ENCODE measurements at places on chromosomes 5 and 9. TPM values are rescaled to one million over a fixed set of nuclear protein-coding genes. Genes with fewer than 3 reads are reported as not detected.

The PCDHGA1 gene
- total RNA-seq: 0.22 TPM

- no peak for DNase-seq
Measured at GRCh38 chr5:110879675-110880074, 140.9 kb downstream of the SLC25A46 start.

DNA sequence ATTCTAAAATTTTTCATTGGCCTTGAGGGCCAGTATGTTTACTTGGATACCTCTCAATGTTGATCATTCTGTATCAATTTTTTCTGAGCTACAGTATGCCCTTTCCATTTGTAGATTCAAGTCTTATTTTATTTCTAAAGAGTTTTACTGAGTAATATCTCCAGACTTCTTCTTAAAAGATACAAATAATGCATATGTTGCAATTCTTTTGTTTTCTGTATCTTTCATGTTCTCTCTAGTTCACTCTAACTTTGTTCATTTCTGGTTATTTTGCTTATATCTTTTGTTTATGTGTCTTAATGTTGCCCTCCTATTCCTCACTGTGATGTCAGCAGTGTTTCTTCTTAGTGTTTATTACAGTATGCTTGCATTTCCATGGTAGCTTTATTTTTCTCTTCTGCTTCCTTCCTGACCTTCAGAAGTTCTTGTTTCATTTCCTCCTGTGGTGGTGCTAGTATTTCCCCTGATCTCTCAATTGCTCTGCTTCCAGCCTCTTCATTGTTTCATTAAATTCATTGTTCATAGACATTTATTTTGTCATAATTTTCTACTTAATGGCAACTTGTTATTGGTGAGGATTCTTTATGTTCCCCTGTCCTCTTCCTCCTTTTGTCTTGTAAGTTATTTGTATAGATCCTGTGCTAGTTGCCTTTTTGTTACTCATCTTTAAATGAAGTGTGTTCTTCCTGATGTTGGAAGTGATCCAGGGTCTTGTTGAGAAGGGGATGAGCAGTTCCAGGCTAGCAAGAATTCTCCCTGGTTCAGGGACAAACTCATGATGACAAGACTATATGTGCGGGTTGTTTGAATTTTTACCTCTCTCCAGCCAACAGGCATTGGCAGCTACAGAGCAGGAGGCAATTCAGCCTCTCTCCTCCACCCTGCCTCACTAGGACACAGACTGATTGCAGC lies 160.8 kb downstream of the DEPDC1B start:
- no peak for DNase-seq

DNA sequence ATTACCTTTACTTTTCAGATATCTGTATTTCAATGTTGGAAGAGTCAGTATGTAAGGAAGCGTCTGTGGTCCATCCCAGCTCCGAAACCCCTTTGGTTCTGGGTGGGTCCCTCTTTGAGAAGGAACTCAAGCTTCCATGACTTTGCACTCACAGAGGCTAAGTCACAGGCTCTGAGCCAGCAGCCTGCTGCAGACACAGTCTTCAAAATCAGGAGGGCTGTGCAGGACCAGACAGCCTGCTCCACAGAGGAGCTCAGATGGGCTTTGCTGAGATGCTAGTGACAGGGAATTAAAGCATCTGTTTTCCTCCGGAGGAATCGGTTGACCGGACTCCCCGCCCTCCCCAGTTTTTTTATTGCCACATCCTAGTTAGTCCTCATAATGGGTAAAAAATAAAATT lies 126.4 kb upstream of the ICE1 start:
- DNase-seq: no peak

DNA sequence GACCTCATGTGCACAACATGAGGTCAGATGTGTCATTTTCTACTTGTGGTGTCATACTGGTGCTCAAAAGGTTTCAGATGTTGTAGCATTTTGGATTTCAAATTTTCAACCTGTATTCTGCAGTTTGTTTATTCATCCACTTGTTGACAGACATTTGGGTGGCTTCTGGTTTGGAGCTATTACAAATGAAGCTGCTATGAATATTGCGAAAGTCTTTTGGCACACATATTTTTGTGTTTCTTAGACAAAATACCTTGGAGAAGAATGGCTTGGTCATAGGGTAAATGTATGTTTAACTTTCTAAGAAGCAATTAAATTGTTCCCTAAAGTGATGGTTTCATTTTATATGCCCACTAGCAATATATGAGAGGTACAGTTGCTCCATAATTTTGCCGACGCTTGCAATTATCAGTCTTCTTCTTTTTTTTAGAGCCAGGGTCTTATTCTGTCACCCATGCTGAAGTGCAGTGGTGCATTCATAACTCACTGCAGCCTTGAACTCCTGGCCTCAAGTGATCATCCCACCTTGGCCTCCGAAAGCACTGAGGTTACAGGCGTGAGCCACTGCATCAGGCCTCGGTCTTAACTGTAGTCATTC lies 70.7 kb upstream of the TRPC7 start:
- DNase-seq: no peak

DNA sequence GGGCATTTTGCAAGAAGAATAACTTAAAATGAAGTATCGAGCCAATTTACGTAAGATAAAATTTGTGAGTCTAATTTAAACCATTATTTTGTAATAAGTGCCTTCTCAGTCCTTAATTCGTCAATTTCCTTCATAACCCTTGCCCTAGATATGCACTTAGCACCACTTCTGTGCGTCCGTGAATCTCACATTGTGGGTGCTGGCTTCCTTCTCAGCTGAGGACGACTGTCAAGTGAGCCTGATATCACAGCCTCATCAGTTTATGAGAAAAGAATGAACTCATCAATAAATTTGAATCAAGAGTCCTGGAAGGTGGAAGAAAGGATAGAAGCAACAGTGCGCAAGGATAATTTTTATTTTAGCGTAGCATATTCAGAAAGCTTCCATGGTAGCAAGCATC lies 64.5 kb downstream of the MARCHF11 start:
- no peak for DNase-seq

GRCh38 chr5:60568646-60569045 lies 131.3 kb downstream of the DEPDC1B start:
- no peak for DNase-seq

DNA sequence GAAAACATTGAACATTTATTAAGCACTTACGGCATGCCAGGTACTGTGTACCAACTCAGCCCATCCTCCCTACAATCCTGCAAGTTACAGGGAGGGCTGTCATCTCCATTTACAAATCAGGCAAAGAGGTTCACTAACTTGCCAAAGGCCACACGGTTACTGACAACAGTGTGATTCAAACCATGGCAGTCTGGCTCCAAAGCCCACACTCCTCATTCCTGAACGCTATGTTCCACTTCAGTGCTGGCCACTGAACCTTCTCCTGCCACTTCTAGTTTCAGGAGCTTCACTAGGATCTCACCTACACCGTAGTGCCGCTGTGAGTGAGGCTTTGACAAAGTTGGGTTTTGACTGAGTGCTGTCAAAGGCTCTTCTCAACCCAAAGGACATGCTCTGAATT lies 7.2 kb upstream of the LIFR start:
- no peak for DNase-seq

DNA sequence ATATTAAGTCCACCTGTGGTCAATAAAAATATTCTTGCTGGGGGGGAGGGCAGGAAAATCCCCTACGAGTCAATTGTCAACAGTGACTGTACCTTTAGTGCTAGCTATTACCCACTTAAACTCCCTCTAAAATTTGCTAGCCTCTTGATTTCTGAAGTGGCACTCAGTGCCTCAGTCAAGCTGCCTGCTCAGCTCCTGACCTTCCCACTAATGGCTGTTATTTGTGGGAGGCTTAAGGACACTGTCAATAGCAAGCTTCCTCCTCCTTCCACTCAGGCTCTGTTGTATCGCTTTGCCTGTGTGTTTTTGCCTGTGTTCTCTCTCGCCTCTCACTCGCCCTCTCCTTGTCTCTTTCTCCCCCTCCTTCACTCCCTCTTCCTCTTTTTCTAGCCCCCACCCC lies 140.8 kb downstream of the BNC2 start:
- DNase-seq: no peak

DNA sequence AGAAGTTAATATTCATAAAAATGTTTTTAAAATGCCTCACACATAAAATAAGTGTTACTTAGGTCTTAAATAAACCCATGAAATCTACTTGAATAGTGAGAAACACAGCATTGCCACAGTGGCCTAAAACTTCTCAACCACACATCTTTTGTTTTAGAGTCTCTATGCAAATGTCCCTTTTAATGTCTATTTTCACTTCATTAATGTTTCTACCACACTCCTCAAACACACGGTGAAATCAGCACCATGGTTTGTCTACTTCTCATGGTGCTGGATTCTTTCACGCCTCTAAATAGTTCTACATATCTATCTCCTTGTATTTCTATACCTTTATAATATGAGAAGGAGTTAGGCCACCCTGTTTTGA lies 111.2 kb downstream of the EDIL3 start:
- DNase-seq: no peak

DNA sequence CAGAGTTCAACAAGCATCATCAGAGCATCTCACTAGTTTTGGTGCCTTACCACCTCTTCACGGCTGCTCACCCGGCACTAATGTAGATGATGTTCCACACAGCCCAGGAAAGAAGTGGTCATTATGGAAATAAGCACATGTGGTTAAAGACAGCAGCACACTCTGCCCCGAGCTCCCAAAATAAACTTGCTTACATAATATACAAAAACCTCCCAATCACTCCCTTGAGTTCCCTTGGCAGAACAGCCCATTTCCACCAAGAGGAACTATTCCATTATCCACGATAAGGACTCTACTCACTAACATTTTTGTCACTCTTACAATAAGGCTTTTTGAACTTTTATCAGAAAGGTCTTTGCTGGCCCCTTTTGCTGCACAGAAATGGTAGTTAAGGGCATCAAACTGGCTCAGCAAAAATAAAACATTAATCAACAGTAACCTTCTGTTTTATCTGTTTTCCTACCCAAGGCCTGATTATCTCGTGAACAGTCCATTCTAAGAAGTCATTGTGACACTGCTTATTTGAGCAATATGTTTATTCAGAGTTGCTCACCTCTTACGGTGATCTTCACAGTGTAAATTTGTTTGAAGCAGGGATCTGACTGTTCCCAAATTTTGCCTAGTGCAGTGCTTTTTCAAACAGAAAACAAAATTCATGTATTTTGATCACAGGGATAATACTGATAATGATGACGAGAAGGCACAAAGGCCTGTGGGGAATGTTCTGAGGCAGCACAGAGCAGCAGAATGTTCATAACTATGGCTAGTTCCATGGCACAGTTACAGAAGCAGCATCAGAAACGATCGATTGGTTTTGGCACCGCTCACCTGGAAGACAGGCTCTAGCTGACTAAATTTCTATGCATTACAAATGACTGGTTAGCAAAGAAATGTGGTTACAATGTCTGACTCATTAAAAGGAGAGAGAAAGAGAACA lies 399.8 kb upstream of the PIK3R1 start:
- no peak for DNase-seq

Data from mesothelial cell of epicardium (in vitro differentiated cells).